ENCODE measurements at places on chromosomes 1 and 21. TPM values are rescaled to one million over a fixed set of nuclear protein-coding genes. Genes with fewer than 3 reads are reported as not detected.

The IL12RB2 gene
- total RNA-seq, result not detected

The MASP2 gene
- total RNA-seq, result not detected

The DCDC2B gene
- not detected for total RNA-seq

The SLC44A3 gene
- total RNA-seq, result 0.65 TPM

The HRNR gene
- total RNA-seq, result not detected

The OR2T11 gene
- not detected for total RNA-seq

The METTL25B gene
- 9.1 TPM for total RNA-seq

The SH2D5 gene
- 8.5 TPM for total RNA-seq

The NBPF4 gene
- not detected for total RNA-seq

The SLC41A1 gene
- 45.8 TPM for total RNA-seq

The ZBTB8B gene
- under 0.01 TPM for total RNA-seq

The APCS gene
- not detected for total RNA-seq

The KRTAP7-1 gene
- total RNA-seq, result not detected

The LCE1F gene
- not detected for total RNA-seq

The TMEM79 gene
- total RNA-seq, result 1.3 TPM

The C1orf159 gene
- total RNA-seq, result 7.1 TPM

The FCER1A gene
- total RNA-seq, result not detected

The UQCRHL gene
- total RNA-seq, result 1.0 TPM

The SLC22A15 gene
- 4.5 TPM for total RNA-seq

The RIPK4 gene
- 0.28 TPM for total RNA-seq

The MRPS21 gene
- 52.0 TPM for total RNA-seq

The CRNN gene
- not detected for total RNA-seq
